ENCODE measurements at places on chromosomes 1 and 21. TPM values are rescaled to one million over a fixed set of nuclear protein-coding genes. Genes with fewer than 3 reads are reported as not detected.

Gene OXCT2
- total RNA-seq, result 0.99 TPM

Gene AK5
- total RNA-seq, result 13.5 TPM

Gene PROK1
- total RNA-seq, result not detected

Gene CRYZL1
- total RNA-seq, result 25.8 TPM

Gene ADAMTSL4
- total RNA-seq, result 13.0 TPM

Gene MCOLN3
- 2.3 TPM for total RNA-seq

Gene CR1
- not detected for total RNA-seq

Gene LCE1C
- total RNA-seq, result not detected

Gene USH2A
- under 0.01 TPM for total RNA-seq

Gene HMGCS2
- total RNA-seq, result not detected

Gene LORICRIN
- not detected for total RNA-seq

Gene SPRR2G
- total RNA-seq, result not detected

Gene CELA2A
- total RNA-seq, result not detected

Gene FCRL5
- not detected for total RNA-seq

Gene GNL2
- 72.7 TPM for total RNA-seq

Gene SMCP
- total RNA-seq, result not detected

Gene CTH
- total RNA-seq, result 7.6 TPM

Gene FAM167B
- 2.1 TPM for total RNA-seq

Gene RNU1-2
- total RNA-seq, result 2,882 TPM

Gene ZC3H12A
- total RNA-seq, result 5.3 TPM

Gene TSSK3
- total RNA-seq, result 2.3 TPM

Gene BCAR3
- 20.6 TPM for total RNA-seq

Gene TNFSF4
- 0.49 TPM for total RNA-seq

Gene TPTE
- not detected for total RNA-seq
